ENCODE measurements at places on chromosomes 5 and 9. TPM values are rescaled to one million over a fixed set of nuclear protein-coding genes. Genes with fewer than 3 reads are reported as not detected.

DNA sequence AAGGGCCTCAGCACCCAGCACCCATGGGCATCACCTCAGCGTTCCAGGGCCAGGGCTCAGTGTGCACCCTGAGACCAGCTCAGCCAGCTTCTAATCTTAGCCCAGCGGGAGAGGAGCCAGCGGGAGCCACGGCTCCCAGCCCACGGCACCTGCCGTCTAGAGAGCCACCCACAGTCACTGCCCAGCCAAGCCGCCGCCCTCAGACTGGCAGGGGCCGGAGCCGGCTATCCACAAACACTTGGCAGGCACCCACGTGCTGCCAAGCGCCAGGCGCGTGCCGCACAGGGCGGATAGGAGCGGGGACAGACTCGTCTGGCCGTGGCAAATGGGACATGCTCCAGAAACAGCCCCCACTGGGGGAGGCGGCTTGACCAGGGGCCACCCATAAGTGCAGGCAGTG lies 18.6 kb downstream of the BRD3 start:
- no peak for DNase-seq

DNA sequence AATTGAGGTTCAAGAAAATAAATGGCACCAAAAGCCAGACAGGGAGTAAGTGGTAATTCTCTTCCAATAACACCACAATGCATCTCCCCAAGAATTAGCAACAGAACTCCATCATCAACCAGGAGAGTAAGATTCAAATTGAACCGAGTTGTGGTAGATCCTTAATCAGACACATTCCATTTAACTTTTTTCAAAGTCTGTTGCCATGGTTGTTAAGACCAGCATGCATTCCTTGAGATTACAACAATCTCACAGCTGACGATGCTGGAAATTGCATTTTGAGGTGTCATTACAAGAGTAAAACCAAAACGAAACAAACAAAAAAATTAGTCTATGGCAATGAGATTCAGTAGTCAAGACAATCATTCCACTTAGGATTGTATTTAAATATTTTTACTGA lies 78.9 kb upstream of the ZNF462 start:
- no peak for DNase-seq

- peak; percentile 49 for DNase-seq
Measured at GRCh38 chr5:10648806-10649665, 85.2 kb downstream of the ANKRD33B start.

Gene SLC4A9
- not detected for total RNA-seq

- no peak for DNase-seq
Measured at GRCh38 chr9:123127512-123128075, 94.1 kb downstream of the GPR21 start.

- no peak for DNase-seq
Measured at GRCh38 chr5:96997265-96997859, 61.5 kb downstream of the LNPEP start.

Gene SIL1
- total RNA-seq, result 10.6 TPM

- DNase-seq, result no peak
Measured at GRCh38 chr5:158292981-158293380, 434.0 kb upstream of the CLINT1 start.

DNA sequence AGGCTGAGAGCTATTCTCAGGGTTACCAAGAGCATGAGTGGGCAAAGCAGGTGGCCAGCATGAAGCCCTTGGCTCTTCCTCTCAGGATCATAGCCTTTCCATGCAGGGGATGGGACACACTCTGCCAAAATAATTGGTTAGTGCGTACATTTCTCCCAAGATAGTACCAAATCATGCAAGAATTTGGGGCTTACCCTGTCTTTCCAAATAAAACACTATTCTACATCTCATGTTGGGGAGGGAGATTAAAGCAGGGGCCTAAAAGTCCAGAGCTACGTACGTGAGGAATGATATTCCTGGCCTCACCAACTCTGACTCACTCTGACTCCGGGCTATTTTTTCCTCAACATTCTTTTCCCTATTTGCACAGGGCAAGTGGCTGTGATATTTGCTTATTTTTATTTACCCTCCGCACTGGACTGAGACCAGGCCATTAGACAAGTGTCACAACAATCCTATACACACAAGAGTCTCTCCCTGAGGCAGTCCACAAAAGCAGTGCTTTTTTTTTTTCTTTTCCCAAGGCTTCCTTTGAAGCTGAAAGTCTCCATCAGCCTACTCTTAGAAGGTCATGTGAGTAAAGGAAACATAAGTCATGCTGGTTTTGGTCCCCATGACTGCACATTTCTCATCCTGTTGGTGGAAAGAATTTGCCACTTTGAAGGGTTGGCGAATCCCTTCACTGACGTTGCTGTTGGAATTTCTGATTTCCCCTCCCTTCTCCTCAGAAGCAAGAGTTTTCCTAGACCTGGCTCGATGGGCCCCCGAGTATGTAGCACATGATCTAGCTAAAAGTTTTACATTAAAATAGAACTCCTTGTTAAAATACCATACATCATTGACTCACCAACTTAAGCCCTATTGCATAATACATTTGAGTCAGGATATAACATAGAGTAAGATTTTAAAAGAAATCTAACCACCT lies 40.0 kb downstream of the TMEM252 start:
- no peak for DNase-seq

GRCh38 chr5:143355710-143356109 lies 47.8 kb downstream of the NR3C1 start:
- DNase-seq, result no peak

DNA sequence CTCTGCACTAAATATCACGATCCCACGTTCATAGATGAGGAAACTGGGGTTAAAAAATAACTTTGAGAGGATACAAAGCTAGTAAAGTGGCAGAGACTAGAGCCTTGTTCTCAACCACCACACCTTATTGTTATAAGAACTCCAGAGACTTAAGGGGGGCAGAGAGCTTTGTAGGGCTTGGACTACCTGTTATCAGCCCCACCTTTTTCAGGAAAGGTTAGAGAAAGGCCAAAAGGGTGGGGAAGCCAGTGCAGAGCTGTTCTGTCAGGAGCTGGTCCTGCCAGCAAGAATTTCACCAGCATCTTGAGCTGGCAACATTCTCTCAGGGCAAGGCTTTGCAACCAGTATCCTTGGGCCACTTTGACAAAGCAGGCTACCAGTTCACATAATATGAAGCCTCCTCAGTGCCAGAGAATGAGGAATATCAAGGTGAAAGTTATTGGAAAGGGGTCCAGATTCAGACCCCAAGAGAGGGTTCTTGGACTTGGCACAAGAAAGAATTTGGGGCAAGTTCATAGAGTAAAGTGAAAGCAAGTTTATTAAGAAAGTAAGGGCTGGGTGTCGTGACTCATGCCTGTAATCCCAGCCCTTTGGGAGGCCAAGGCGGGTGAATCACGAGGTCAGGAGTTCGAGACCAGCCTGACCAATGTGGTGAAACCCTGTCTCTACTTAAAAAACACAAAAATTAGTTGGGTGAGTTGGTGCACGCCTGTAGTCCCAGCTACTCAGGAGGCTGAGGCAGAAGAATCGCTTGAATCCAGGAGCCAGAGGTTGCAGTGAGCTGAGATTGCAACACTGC lies 66.2 kb upstream of the CLINT1 start:
- no peak for DNase-seq

GRCh38 chr5:55226027-55226933 lies 835 bp downstream of the MCIDAS start:
- DNase-seq, result peak; percentile 87

DNA sequence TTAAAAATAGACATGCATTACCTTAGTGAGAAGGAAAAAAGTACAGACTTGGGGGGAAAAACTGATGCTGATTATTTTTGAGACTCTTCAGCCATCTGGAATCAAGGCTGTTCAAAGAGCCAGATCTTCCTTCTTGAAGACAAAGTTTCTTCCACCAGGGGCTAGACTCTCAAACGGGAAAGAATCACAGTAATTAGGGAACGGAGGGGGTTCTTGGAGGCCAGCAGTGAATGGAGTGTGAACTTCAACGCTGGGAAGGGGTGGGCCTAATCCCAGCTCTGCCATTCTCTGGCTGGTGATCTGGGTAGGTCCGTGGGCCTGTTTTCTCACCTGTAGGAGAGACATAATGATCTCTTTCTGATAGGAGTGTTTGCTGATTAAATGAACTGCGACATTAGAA lies 21.1 kb upstream of the LHX2 start:
- no peak for DNase-seq

- peak; percentile 56 for DNase-seq
Measured at GRCh38 chr5:175131432-175131831, 312.6 kb downstream of the DRD1 start.

Gene ORM2
- total RNA-seq, result 1.4 TPM

DNA sequence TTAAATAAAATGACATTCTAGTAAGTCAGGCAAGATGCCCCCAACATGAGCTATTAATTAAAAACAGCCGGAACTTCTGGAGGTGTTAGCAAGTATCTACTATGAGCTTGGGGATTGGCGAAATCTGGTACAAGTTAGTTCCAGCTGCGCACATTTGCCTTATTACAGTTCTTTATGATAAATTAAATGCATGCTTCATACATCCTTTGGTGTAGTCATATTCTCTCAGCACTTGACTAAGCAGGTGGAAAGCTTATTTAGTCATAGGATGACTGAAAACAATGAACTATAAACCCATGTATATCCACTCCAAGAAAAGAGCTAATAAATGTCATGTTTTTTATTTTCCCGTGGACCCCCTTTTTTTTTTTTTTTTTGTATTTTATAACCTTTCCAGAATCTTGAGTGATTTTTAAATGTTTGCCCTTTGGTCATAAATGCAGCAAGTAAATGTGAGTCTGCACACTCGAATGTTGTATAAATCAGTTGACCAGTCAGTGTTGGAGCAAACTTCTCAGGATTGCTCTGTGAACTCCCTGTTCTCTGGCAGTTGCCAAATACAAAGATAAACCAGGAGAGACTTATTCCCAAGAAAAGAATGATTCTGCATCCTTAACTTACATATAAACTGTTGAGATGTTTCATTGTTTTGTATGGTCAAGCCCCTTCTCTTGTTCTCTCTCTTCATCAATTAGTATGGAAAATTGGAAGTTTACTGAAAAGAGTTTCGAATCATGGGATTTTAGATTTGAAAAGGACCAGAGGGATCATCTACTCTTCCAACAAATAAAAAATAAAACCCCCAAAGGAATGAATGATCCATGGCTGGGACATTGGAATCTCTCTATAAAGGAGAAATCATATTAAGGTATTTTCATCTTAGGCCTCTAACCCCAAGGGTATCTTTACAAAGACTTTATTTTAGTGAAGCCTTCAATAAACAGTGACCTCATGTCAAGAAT lies 38.3 kb downstream of the PIK3R1 start:
- no peak for DNase-seq

DNA sequence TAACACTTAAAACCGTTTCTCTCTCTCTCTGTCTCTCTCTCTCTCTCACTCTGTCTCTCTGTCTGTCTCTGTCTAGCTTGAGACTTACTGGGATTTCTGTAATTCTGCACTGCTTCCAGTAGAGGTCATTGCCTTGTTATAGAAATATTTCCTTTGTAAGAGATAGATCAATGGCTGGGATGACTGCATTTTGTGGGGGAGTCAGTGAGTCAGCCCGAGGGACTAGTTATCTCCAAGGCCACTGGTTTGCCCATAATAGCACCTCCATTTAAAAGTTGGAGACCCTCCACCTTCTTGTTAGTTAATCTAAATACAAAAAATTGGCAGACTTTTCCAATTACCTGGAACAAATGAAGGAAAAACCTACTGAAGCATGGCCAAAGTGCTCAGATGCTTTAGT lies 547.2 kb downstream of the LRRC70 start:
- DNase-seq, result no peak
